Fibroblast of skin of left quadriceps (primary cell): ENCODE measurements at places on chromosomes 3 and 15.

- DNase-seq = no peak
These were observed 2.0 kb downstream of the FOXL2NB start for GRCh38 chr3:138949002-138949418.

DNA sequence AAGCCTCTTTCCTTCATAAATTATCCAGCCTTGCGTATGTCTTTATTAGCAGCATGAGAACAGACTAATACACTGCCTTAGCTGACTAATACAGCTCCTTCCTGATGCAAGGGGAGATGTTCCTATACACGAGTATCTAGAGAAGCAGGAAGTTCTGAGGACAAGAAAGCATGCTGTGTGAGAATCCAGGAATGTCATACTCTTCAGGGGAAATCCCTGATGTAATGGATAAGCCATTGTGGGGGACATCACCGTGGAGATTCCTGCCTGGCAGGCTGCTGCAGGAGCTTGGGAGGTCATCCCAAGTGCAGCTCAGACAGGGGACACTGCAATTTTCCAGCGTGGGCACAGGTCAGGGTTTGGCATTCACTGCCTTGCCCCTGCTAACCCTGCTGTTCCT, 476.9 kb downstream of the NR2F2 start:
- DNase-seq = no peak

DNA sequence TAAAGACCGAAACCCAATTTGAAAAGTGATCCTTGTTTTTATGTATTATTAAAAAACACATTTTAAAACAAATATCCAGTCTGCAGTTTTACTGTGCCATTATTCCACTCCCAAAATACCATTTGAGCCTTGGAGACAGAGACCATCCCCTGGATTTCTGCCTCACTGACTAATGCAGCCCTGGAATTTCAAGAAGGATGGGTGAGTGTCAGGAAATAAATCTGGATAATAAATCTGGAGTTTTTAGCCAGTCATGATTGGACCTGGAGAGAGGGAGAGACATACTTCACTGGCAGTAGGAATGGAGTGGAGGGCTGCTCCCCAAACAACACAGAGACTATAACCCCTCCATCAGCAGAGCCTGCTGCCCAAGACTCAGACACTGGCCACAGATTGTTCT, 123.3 kb downstream of the MYLK start:
- DNase-seq = no peak

DNA sequence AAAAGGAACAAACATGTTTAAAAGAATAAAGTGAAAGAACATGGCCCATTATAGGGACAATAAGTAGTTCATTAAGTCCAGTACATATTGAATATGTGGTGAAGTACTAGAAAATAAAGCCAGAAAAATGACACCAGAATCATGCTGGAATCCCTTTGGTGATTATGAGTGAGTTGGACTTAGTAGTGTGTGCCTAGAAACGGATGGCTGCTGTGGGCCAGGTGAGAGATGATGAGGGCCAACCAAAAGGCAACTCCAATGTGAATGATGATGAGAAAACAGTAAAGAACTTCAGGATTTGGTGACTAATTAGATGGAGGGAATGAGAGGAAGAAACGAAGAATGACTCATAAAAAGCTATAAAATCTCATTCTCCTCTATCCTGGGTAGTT, 3.3 kb downstream of the CRYGS start:
- peak; percentile 4 for DNase-seq

GRCh38 chr3:136249091-136249490, 1.0 kb upstream of the PCCB start:
- no peak for DNase-seq

- DNase-seq = no peak
These were observed 34.6 kb downstream of the FMN1 start for GRCh38 chr15:33159726-33160453.

GRCh38 chr3:183252973-183253527, at the start of gene B3GNT5:
B3GNT5 (plus strand) TSS chr3:183253253; CDS start chr3:183269799, 16,546 bp downstream.
- no peak for DNase-seq

- DNase-seq = no peak
These were observed 32.7 kb downstream of the WDR76 start for GRCh38 chr15:43859546-43859945.

GRCh38 chr3:37825744-37826400, 35.8 kb upstream of the CTDSPL start:
- DNase-seq = no peak

DNA sequence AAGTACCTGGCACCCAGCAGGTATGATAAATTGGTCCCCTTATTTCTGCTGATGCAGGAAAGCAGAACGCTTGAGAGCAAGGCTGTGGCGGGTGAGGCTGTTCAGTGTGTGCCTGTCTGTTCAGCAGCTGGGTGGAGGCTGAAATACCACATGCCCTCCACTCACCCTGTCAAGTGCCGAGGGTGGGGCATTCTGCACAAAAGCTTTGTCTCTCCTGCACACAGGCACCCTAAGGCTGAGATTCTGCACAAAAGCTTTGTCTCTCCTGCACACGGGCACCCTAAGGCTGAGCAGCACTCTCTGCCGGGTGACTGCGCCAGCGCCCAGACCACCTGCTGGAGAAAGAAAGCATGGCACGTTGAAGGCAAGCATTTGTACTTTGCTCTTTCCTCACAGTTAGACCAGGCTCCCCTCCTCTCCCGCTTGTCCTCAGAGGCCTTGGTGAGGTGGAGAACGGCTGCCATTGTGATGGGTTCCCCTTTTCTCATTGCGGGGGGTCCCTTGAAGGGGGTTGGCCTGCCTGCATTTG, 97.5 kb downstream of the BDH1 start:
- DNase-seq = no peak
